AG04449 (cell line): ENCODE measurements at places on chromosomes 16 and 17.

GRCh38 chr16:6498858-6499257 lies 833.8 kb upstream of the RBFOX1 start:
- DNase-seq: no peak

DNA sequence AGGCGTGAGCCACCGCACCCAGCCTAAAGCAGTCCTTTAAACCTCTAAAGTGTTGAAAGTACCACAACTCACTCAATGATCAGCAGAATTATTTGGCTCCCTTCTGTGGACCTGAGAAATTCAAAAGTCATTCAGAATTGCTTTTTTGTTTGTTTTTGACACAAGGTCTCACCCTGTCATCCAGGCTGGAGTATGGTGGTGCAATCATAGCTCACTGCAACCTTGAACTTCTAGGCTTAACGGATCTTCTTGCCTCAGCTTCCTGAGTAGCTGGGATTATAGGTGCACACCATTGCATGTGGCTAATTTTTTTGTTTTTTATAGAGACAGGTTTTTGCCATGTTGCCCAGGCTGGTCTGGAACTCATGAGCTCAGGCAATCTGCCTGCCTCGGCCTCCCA lies 44.3 kb downstream of the TRAF4 start:
- DNase-seq: no peak

DNA sequence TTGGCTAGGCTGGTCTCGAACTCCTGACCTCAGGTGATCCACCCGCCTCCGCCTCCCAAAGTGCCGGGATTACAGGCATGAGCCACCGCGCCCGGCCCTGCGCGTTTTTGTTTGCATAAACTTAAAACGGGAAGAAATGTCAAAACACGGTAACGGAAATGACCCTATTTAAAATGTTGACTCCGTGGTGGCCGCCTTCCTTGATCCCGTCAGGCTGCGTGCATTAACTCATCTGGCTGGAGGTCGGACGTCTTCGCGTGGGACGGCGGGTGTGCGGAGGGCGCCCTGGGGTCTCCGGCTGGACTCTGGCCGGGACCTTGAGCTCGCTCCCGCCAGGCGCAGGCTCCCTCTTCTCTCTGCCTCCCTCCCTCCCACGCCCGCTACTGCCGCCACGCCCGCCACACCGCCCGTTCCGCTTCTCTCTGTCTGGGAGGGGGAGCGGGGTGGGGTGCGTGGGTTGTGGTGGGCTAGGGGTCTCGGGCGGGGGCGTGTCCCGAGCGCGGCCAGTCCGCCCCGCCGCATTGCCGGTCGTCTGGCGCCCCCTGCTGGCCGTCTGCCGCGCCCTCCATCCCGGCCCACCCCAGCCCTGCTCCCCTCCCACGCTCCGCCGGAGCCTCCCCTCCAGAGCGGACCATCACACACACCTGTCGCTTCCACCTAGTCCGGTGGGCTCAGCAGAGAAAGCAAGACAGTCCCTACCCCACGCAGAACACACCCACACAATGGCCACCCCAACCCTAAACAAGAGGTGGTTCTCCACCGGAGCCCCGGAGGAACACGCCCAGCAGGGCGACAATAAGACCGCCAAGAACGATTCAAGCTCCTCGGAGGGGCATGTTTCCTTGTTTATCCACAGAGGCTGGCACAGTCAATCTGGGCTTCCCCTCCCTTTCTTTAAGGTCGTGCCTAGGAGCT lies 1.2 kb upstream of the CCDC42 start:
- no peak for DNase-seq

DNA sequence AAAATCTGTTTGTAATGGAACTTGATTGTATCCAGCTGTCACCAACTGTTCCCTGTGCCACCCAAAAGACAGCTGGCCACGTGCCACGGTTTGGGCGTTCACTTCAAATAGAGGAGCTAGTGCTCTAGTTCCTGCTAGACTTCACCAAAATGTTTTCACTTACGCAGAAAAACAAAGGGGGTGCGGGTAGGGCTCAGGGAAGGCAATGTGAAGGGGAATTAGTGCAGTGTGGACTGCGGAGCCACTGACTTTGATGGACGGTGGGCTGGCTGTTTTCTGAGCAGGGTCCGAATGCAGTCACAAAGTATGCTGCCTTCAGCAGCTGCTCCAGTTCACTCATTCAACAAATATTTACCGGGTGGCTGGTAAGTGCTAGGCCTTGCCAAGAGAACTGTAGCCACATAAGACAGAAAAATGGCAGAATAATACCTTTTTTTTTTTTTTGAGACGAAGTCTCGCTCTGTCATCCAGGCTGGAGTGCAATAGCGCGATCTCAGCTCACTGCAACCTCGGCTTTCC lies 7.6 kb upstream of the CYTH1 start:
- DNase-seq: peak; percentile 50

DNA sequence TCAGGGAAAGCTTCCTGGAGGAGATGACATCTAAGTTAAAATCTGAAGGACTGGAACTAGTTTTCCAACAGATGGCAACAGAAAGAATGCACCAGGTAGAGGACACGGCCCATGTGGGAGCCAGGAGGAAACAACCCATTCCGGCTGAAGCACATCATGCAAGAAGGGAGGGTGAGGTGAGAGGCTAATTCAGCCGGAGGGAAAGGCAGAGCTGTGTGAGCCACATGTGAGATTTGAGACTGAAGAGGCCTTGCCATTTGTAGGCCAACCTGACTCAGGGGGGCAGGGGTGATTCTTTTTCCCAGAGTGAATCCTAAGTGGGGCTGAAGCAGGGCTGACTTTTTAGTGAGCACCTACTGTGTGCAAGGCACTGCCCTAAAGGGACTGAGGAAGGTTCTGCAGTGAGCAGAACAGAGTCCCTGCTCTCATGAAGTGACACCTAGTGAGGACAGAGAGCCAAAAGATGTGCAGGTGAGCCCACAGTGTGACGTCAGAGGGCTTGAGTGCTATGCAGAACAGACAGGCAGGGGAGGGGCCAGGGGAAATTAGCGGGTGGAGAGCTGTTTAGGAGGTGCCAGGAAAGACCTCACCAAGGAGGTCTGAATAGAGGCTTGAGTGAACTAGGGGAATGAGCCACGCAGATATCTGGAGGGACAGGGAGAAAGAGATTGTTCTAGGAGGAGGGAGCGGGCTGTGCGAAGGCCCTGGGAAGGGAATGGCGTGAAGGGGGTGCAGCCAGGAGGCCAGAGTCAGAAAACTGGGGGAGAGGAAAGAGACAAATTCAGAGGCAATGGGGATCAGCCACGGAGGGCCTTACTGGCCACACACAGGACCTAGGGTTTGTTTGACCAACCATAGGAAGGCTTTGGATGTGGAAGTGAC lies 19.8 kb upstream of the IL21R start:
- DNase-seq: no peak

- no peak for DNase-seq
Observed at GRCh38 chr17:8405499-8406016, 7.9 kb upstream of the RNF222 start.

- no peak for DNase-seq
Observed at GRCh38 chr16:27795992-27796614, 246.2 kb downstream of the KATNIP start.

DNA sequence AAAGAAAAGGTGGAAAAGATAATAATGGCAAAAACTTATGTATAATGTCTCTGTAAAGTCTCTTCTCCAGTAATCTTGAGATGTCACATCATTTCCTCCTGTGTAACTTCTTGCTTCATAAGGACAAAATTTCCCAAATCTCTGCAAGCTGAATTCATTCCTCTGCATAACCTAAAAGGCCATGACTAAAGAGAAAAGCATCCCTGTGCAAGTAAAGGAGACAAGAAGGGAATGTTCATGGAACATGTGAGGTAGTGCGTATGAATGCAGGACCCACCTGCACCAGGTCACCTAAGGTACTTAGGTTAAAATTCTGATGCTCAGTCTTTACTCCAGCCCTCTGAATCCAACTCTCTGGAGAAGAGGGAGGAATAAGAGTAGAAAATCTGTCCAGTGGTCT lies 46.9 kb upstream of the NLK start:
- no peak for DNase-seq

GRCh38 chr17:17343896-17344506 lies 40.8 kb downstream of the NT5M start:
- DNase-seq: no peak

- no peak for DNase-seq
Observed at GRCh38 chr16:26987597-26988010, 79.1 kb upstream of the C16orf82 start.

DNA sequence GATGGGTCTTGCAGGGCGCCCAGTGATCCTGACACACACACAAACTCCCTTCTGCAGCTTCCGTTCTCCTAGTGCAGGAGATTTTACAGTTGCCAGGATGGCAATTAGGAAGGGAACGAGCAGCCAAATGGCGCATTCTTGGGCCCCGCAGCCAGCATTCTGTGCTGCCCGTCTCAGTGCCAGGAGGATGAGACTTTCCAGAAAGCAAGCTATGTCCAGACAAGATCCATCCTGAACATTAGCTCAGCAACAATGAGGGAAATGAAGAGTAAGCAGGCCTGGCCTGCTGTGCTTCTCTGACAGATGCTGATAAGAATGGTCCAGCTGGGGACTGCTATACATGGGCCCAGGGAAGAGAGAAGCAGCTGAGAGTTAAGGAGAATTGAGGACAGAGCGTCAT lies 16.5 kb downstream of the SPPL2C start:
- no peak for DNase-seq

- DNase-seq: no peak
Observed at GRCh38 chr16:51473091-51473490, 322.0 kb upstream of the SALL1 start.

DNA sequence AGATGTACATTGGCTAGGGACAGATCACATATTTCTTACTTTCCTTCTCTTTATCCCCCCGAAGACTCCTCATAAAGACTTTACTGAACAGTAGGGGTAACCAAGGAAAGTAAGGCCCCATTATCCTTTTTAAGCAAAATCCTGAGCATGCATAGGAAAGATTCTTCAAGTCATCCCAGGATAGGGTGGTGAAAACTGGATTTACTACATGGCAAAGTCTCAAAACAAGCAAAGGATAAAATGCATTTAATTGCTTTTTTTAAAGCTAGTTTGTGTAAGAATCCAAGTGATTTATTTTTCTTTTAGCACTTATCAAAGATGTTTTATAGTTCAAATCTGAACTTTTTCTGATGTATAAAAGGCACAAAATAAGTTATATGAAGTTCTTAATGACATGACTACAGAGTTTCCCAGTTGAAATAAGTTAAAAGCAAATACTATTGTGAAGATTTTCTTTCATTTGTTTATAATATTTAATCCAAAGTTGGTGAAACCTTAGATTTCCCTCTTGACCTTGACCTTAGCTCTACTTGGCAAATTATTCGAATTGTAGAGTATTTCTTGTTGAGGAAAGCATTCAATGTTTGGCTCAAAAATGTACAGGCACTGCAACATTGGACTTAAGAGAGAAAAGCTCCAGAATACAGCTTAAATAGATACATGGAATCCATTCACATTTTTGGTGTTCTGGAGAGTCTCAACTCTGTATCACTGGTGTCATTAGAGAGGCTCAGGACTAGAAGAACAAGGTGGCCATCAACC lies 104.3 kb downstream of the ABCA8 start:
- DNase-seq: no peak

- DNase-seq: no peak
Observed at GRCh38 chr16:1167276-1168107, 14.6 kb downstream of the CACNA1H start.

GRCh38 chr17:6380915-6381438 lies 53.9 kb downstream of the AIPL1 start:
- no peak for DNase-seq

- no peak for DNase-seq
Observed at GRCh38 chr16:2457267-2457666, 2.6 kb upstream of the TEDC2 start.

DNA sequence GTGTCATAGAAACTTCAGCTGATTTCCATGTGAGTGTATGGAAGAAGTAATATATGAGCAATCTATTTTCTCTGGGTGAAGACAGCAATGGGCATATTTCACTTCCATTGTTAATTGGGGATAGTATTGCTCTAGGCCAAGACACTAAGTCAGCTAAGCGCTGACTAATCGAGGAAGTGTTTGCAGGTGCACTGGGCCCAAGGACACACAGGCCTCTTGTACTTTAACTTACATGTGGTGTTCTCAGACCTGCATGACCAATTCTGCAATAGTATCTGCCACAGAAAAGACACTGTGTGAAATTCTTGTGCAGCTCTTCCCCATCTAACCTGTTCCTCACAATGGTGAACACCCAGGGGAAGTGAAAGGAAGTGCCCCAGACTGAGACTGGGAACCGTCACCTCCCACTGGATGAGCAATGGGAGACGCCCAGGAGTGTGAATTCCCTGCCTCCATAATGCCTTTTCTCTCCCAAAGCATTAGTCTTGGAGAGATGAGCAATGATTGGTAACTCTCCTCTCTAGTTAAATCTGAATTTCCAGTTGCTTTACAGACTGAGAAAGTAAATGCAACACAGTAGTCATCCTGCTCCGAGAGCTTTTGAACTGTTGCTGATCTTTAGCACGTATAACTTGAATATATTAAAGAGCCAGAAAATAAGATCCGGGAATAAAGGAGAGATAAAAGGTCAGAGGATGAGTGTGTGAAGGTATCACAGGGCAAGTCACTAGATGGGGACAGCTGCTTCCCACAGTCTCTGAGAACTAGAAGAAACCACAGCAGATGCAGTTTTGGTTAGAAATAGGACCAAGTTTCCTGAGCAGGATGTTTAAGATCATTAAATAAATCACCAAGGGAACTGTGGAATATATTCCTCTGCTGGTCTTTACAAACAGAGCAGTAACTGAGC lies 82.6 kb downstream of the CDK5R1 start:
- no peak for DNase-seq

DNA sequence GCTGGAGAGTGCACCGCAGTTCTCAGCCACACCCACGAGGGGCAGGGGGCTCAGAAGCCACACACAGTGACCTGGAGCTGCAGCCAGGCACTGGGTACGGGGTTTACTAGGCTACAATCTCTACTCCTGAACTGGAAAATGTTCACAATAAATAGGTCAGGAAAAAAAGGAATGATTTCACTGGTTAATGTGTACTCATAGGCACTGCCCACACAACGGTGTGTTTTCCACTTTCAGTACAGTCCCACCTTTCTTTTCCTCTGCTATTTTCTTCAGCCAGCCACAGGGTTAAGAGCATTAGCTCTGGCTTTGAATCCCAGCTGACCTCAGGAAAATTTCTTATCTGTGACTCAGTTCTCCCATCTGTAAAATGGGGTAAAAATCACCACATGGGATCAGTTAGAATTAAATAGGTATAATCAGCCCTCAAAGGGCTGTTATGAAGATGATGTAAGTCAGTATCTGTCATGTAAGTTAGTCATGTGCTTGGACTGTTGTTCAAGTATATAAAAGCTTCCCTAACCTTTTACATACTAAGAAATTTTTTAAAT lies 35.7 kb downstream of the ZCCHC14 start:
- no peak for DNase-seq
